SK-N-DZ (cell line): ENCODE measurements at places on chromosomes 12 and 14.

- DNase-seq = no peak
These were observed 15.5 kb upstream of the PARP11 start for GRCh38 chr12:3888659-3889058.

GRCh38 chr12:123358035-123358434 is 6.6 kb downstream of the SBNO1 start:
- no peak for DNase-seq

- DNase-seq = no peak
These were observed 24.7 kb downstream of the HEATR5A start for GRCh38 chr14:31395572-31396205.

- DNase-seq = peak; percentile 78
These were observed 14.8 kb downstream of the PROX2 start for GRCh38 chr14:74860899-74861733.

- no peak for DNase-seq
These were observed 59.6 kb downstream of the ARL6IP4 start for GRCh38 chr12:123040106-123040505.

DNA sequence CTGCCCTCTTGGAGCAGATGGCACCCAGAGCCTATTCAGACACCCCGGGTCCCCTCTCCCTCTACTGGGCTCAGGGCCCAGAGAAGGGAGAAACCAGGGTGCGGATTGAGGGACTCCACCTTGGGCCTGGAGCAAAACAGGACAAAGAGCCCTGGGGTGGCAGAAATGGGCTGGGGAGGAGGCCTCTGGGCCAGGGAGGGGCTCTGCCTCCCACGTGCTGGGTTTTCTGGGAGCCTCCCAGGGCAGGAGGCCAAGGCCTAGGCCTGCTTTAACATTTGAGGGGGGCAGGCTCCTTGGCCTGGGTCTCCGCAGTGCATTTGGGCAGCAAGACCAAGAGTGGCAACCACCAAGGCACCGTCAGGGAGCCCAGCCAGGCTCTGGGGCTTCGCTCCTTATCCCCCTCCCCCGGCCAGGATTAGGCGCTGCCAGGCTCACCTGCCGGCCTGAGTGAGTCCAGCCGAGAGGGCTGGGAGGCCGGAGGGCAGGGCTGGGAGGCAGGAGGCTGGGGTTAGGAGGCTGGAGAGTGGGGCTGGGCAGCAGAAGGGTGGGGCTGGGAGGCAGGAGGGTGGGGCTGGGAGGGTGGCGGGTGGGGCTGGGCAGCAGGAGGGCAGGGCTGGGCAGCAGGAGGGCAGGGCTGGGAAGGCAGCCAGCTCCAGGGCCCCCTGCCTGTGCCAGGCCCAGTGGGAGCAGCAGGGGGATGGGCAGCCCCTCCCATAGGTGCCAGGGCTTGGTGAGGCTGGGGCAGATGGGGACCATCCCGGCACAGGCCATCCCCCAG is 101.8 kb upstream of the EIF5 start:
- DNase-seq = no peak

- no peak for DNase-seq
These were observed 24.8 kb upstream of the AKAP5 start for GRCh38 chr14:64440494-64440893.

DNA sequence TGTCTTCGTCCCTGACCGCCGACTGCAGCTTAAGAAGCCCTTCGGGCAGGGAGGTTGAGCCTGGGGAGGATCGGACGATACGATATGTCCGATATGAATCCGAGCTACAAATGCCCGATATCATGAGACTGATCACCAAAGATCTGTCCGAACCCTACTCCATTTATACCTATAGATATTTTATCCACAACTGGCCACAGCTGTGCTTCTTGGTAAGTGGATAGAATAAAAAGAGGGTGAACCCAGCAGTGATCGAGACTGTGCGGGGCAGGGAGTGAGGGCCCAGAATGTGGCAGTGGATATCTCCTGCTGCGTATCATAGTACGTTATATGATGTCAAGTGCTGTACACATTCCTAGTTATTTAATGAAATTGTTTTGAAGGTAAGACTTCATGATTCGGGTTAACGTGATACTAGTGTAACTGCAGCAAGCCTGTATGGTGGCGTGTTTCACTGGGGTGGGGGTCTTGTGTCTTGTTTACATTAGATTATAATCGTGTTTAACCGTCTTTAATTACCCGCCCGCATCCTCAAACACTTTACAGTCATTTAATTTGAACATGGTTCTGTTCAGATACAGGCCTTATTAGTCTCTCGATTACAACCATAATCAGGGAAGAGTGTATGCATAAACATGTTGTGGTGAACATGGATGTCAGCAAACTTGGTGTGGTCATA is 1.3 kb downstream of the NAA30 start:
- DNase-seq = peak; percentile 16

GRCh38 chr12:52350021-52350620 is 17.2 kb downstream of the KRT85 start:
- DNase-seq = no peak

- no peak for DNase-seq
These were observed 2.7 kb downstream of the ZNF410 start for GRCh38 chr14:73889376-73889775.

DNA sequence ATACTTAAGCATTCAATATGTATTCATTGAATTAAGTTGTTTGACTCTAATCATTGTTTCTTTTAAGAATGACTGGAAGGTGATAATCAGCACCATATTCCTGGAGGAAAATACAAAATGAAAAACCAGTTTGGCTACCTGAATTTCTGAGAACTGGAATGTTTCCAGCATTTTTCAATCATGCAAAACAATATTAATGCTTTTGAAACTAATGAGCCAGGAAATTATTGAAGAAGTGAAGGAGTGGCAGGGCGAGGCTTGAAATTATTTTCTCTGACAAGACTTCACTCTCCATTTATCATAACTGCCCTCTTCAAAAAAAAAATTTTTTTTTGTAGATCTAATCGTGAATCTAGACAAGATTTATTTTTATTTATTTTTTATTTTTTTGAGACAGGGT is 19.0 kb downstream of the TMEM19 start:
- no peak for DNase-seq

DNA sequence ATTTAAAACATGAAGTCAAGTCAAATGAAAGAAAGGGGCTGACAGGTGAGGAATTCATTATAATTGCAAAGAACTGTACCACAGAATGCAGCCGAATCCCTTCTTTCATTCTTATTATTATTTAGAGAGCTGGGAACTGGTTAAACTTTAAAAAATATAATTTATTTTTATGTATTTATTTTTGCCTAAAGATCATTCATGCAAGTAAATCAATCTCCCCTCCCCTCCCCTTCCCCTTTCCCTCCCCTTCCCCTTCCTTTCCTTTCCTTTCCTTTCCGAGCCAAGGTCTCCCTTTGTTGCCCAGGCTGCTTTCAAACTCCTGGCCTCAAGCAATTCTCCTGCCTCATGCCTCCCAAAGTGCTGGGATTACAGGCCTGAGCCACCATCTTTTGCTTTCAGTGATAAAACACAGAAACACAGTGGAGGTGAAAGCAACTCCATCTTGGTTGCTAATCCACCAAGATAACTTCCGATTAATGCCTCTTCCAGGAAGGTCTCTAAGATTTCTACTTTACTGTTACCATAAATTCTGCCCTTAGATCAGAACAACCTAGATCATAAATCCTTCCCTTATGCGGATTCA is 6.0 kb upstream of the UBC start:
- DNase-seq = no peak

GRCh38 chr14:22945642-22946041 is 11.2 kb downstream of the HAUS4 start:
- no peak for DNase-seq

- no peak for DNase-seq
These were observed 112.8 kb downstream of the DUSP6 start for GRCh38 chr12:89239534-89239933.

DNA sequence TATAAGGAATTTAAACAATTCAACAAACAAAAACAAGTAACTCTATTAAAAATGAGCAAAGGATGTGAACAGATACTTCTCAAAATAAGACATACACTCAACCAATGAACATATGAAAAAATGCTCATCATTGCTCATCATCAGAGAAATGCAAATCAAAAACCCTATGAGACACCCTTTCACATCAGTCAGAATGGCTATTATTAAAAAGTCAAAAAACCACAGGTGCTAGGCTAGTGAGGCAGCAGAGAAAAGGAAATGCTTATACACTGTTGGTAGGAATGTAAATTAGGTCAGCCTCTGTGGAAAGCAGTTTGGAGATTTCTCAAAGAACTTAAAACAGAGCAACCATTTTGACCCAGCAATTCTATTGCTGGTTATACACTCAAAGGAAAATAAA is 52.0 kb downstream of the NAV3 start:
- no peak for DNase-seq
